T-helper 9 cell (primary cell): ENCODE measurements at places on chromosomes 2 and 18.

- no peak for DNase-seq
These were observed 518.2 kb upstream of the ZEB2 start for GRCh38 chr2:145038041-145038525.

GRCh38 chr18:8435376-8435775 lies 173.9 kb upstream of the RAB12 start:
- no peak for DNase-seq

DNA sequence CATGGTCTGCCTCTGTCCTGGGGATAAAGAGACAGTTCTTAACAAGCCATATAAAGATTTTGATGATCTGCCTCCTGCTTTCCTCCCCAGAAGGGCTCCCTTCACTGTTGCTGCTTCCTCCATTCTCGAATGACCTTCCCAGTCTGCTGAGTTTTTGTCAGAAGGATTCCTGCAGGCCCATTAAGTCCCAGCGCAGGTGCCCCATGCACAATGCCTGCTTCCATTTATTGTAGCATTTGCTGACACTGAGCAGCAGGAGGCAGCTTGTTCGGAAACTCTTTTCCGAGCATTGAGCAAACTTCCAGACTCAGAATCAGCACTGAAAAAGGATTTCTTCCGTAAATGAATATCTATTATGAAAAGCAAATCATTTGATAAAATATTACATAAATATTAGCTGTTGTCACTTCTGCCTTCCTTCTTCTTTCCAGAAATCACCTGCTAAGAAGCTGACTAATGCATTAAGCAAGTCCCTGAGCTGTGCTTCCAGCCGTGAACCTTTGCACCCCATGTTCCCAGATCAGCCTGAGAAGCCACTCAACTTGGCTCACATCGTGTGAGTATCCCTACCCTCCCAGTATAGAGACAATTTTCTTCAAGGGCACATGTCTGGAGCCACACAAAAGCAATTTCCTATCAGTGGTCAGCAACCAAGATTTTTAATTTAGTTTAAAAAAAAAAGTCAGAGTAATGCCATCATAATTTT lies 110.4 kb downstream of the DTNA start:
- no peak for DNase-seq

GRCh38 chr2:207248702-207249377 lies 83.1 kb upstream of the KLF7 start:
- no peak for DNase-seq

DNA sequence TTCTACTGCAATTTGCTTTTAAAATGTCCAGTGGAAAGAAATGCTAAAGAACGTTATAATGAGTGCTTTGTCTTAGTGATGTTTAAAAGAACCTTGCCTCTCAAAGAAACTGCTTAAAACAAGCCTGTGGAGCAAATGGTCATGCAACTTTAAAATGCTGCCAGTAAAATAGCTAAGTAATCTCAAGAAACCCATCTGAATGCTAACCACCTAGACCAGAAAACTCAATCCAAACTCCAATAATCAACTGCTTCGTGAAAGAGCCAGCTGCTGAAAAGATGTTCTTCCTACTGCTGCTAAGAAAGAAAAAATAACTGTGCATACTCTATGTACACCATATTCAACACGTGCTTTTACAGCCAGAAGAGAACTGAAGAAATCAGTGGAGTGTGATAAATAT lies 145.6 kb downstream of the PDE1A start:
- DNase-seq: no peak

GRCh38 chr18:53753601-53754000 lies 470.9 kb downstream of the MBD2 start:
- DNase-seq: no peak

DNA sequence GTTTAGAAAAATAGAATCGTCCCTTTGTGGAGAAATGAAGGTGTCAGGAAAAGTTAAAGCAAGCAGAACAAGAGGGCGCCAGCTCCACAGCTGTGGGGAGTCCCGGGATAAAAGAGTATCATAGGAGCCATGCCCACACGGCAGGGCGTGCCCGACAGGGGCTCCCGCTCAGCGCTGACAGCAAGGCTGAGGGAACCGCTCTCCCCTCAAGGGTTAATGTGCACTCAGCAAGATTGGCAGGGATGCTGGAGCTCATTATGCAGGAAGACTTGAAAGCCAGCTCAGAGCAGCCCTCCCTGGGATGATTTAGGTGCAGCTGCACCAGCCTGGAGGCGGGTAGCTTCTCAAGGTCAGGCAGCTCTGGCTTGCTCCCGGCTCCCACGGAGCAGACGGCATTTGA lies 500.2 kb downstream of the EIPR1 start:
- DNase-seq: no peak

DNA sequence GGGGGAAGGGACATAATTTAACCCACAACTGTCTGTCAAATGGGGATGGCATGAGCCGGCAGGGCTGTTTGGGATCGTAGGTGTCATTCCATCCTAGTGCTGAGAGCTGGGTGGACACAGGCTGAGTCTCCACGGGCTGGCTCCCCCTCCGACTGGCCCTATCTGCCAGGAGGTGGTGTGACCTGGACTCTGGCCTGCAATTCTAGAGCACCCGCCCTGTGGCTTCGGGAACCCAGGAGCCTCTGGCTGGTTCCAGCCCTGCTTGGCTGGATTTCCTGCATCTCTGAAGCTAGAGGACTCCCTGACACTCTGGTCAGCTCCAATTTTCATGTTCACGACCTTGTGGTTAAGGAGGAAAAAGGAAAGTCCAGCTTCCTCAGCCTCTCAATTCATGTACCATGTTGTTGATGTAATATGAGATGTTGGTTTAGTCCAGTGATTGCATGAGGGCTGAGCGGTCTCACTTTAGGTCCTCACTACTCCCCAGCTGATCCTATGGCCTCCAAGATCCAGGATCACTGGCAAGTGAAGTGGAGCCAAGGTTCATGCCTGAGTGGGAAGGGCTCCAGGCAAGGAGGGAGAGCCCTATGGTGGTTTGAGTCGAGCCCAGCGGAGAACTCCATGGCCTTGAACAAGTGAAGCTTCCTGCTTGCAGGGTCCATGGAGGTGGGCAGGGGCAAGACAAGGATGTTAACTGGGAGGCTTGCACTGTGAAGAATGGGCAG lies 169.1 kb downstream of the NDUFA10 start:
- DNase-seq: no peak

GRCh38 chr2:215681799-215682596 lies 246.1 kb upstream of the FN1 start:
- DNase-seq: no peak

DNA sequence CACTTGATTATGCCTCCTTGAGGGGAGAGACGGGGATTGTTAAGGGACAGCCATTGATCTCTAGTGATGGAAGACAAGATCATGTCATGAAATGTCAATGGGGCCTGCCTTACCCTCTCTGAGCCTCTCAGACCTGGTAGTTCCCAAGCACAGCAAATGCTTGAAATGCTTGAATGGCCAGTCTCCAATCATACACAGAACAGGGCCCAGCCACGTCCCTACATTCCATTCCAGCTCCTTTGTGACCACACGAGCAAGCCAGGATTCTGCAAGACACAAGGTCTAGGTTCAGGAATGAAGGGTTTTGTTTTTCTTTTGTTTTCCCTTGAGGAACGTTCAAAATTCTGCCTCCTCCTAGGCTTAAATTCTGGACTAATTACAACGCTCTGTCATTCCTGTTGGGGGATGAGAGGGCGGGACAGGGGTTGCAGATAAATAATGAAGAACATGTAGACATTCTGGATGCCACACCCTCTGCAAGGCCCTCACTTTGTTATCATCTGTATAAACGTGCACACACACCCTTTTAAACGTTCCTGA lies 98.1 kb upstream of the YPEL5 start:
- no peak for DNase-seq
